ENCODE measurements at places on chromosomes 6 and 20.

GRCh38 chr6:40477246-40478126 lies 109.7 kb downstream of the LRFN2 start:
- no peak for DNase-seq

GRCh38 chr6:10542213-10542612 lies 21.1 kb downstream of the GCNT2 start:
- DNase-seq, result no peak

GRCh38 chr6:170144571-170145271 lies 146.2 kb downstream of the DLL1 start:
- no peak for DNase-seq

DNA sequence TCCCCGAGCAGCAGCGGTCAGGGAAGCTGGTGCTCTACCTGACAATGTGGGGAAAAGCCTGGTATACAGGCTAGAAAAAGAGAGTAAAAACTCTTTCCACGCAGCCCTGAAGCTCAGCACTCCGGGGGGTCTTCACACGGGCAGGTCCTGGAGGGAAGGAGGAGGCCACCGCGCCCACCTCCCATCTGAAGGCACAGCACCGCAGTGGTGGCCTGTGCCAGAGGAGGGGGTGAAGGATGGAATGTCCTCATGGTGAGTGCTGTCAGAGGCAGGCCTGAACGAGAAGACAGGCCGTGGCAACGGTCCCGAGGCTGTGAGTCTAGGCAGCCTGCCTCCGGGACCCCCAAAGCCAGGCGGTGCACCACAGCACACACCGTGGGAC lies 5.8 kb downstream of the SLC2A4RG start:
- DNase-seq, result no peak

DNA sequence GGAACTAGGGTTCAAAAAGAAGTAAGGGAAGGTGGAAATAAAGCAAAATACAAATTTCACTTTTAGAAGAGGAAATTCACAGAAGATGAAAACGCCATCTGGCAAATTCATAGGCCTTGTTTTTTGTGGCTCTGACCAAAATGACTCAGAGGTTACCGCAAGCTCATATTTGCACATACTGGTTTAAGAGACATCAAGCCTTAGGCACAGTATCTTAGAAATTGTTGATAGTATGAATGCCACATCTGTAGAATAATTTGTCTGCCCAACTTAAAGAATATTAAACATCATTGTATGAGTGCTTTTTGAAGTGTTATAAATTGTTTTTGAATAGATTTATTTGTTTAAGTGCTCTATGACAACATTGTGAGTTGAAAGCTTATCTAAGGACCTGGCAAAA lies 10.6 kb downstream of the TAAR1 start:
- DNase-seq, result no peak

- no peak for DNase-seq
Observed at GRCh38 chr6:90097356-90097755, 199.3 kb downstream of the BACH2 start.

GRCh38 chr6:160198606-160199211 lies 59.9 kb downstream of the SLC22A2 start:
- DNase-seq, result no peak

GRCh38 chr20:40599987-40600386 lies 89.0 kb downstream of the MAFB start:
- no peak for DNase-seq

GRCh38 chr6:137816133-137816579 lies 50.9 kb upstream of the TNFAIP3 start:
- DNase-seq, result no peak

DNA sequence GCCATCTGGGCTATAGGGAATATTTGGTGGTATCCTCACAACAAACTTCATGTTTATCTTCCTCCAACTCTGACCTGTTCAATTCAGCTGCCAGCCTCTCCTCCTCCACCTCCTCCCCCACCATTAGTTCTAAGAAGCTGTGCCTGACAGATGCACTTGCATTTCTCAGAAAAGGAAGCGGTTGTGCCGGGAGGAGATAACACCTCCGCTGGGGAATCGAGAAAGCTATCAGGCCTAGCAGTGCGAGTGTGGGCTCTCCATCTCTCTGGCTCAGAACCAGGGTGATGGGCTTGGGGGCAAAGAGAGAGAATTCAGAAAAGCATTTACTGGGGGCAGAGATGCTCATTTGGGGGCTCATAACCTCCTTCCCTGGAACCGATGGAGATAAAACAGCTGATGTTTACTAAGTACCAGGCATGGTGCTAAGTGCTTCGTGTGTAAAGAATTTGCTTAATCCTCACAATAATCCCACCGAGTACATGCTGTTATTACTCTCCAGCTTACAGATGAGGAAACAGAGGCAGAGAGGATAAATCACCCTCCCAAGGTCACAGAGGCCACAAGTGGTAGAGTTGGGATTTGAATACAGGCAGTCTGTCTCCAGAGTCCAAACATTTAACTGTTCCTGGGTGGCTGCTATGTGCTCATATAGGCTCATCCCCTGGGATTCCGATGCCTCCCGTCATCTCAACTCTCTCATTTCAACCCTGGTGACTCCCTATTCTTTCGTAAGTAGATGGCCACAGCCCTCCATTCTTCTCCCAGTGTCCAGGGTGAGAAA lies 38.3 kb downstream of the COX4I2 start:
- DNase-seq, result peak; percentile 54

DNA sequence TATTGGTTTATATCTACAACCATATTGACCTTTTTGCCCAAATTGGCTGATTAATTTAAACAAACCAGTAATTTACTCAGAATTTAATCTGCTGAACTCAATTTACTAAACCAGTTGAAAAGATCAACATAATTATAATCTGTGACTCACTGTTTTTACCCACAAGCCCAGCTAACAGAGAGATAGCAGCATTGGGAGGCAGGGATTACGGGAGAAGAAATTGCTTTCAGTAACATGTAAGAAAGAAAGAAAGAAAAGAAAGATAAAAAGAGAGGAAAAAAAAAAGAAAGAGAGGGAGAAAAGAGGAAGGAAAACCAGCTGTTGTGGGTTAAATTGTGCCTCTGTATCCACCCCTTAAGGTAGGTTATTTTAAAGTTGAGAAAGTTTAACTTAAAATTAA lies 13.3 kb upstream of the RHAG start:
- no peak for DNase-seq

- no peak for DNase-seq
Observed at GRCh38 chr6:133099573-133099972, 141.6 kb upstream of the EYA4 start.

DNA sequence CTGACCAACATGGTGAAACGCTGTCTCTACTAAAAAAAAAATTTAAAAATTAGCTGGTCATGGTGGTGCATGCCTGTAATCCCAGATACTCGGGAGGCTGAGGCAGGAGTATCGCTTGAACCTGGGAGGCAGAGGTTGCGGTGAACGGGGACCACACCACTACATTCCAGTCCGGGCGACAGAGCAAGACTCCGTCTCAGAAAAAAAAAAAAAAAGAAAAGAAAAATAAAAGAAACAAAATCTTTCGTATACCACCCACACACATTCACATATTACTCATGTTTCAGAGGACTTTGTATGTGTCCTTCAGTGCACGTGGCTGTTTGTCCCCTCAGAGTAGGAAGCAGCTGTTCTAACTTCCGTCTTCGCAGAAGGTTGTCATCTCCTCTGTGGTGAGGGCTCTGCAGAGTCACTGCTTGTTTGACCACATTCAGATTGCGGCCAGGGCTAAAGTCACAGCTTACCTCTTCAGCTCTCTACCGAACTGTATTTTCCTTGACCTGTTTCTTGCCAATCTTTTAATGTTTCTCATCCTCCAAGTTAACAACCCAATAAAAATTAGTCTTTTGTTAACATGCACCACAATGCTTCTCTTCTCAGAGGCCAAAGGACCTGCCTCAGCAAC lies 36.6 kb upstream of the HIVEP1 start:
- no peak for DNase-seq

DNA sequence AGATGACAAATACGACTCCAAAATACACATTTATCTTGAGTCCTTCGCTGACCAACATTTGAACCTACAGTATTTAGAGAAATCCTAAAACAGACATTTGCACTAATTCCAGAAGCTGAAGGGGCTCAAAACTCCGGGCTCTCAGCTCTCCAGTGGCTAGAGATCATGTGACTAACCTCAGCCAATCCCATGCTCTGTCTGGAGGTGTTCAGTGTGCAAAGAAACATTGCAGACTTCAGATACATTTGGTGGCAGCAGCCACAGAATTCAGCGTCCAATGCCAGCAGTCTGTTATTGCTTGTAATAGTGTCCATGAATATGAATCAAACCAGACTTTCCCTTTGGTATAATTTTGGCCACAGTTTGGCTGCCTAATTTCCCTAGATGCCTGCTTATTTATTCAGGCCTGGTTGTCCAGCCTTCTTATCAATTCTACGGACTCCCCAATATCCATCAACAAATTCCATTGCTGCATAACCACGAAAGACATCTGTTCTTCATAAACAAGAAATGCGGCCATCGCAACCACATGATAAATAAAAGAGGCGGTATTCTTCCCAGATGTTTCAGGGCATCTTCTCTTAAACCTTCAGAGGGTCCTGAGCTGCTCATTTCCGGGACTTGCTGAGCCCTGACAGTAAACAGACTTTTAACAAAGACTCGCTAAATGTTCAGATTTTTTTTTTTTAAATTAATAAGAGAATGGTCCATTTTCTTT lies 14.5 kb upstream of the CYP24A1 start:
- DNase-seq, result no peak

GRCh38 chr20:38878866-38879265 lies 47.4 kb upstream of the FAM83D start:
- no peak for DNase-seq
